B cell (primary cell): ENCODE measurements at places on chromosomes 16 and 17. TPM values are rescaled to one million over a fixed set of nuclear protein-coding genes. Genes with fewer than 3 reads are reported as not detected.

Gene FMNL1
- 634 and 663 TPM in 2 replicates for total RNA-seq

Gene UTS2R
- total RNA-seq = not detected in 2 replicates

Gene ANKS3
- 31.9 and 36.2 TPM in 2 replicates for total RNA-seq

Gene FOXL1
- not detected in 2 replicates for total RNA-seq
